ENCODE measurements at places on chromosomes 6 and 20.

DNA sequence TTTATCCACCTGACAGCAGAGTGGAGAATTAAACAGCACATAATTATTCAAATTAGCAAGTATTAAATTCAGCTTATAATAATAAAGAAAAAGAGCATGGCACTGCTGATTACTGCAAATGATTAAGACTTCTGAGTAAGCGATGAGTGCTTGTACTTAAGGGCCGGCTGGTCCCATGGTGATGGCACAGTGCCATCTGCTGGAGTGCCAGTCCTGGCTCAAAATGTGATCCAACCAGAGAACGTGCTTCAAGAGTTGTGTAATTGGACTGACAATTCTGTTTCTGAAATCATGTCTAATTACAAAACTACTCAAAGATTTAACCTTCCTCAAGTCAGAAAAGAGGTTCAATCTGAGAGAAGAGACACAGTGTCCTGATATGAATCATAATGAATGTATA lies 181.6 kb upstream of the RGS17 start:
- no peak for DNase-seq

DNA sequence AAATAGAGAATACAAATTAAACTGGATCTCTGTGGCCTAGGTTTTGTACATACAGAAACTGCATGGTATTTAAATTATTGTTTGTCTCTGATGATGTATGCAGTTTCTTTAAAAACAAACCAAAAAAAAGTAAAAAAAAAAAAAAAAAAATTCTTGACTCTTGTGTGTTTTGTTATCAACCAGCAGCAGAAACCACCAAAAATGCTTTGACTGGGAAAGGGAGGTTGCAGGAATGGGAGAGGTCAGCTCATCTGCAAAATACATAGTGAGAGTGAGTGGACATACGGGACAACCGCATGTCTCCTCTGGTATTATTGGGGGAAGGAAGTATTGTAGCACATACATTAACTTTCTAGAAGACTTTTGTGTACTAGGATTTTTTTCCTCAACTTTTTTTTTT lies 38.0 kb downstream of the TBC1D7 start:
- no peak for DNase-seq

- no peak for DNase-seq
Observed at GRCh38 chr6:35093118-35093445, 48.1 kb downstream of the TCP11 start.

- no peak for DNase-seq
Observed at GRCh38 chr20:13857961-13858360, 73.1 kb downstream of the NDUFAF5 start.

DNA sequence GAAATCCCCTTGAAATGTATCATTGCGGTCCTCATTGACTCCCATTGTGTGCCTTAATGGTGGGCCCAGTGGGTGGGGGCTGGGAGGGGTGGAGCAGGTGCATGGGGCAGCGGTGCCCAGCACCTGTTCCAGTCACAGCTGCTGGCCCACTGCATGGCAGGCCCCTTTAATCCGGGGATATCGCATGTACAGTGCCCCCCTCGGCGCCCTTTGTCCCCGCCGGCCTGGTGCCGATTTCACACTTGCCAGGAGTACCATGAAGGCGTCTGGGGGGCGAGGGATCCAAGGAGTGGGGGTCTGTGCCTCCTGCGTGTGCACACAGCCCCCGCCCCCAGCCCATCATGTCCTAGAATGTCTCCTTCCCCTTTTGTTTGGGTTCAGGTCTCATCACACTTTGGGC lies 2.8 kb downstream of the SNAI1 start:
- DNase-seq = no peak

DNA sequence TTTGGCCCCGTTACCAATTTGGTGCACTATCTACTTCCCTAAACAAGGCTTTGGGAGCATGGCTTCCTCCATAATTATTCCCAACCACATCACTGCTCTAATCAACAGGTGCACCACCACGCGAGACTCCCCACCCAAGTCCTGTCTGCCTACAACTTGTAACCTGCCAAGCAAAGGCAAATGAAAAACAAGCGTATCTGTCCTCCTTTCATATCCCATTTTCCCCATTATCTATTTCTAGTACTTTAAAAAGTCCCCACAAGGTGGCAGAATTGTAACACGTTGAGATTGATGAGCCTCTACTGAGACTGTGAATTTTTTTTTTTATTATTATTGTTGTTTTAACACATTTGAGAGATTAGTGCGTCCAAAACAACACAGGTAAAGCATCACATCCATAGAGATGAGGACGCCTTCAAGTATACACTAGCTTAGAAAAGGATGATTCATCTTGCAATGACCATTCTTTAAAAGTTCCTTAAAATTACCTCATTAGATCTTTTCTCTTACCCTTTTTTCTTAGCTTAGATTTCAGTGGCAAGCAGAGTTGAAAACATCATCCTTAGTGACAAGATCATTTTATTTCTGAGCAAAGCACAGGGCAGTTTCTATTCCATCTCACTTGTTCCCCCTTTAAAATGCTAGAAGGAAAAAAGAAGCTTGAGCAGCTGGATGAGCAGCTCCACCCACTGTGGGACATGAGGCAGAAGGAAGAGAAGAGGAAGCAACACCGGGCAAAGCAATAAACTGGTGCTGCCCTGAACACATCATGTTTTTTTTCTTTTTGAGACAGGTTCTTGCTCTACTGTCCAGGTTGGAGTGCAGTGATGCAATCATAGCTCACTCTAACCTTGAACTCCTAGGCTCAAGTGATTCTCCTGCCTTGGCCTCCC lies 210.8 kb downstream of the ARHGAP18 start:
- DNase-seq = no peak

DNA sequence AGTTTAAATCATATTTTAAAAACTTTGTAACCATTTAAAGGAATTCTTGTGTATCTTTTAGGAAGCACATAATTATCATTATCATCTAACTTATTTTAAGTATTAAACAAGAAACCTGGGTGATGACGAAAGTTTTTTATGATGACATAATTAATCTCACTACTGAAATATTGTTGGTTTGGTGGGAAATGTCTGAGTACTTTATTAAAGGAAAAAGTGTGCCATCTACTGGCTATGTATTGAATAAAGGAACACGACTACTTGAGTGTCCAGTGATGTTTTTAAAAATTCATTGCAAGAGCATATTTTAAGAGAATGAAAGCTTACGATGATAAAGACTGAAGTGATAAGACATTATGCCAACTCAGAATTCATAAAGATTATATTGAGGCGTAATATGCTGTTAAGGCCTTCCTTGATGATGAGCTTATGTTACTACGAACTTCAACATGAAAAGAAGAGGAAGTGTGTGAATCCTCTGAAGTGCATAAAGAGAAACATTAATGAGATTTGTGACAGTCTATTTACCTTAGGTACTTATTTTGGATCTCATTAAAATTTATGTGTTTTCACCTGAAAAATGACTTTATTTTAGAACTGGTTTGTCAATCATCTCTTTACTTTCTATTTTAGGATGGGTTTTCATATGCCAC lies 12.0 kb upstream of the TRMT11 start:
- DNase-seq = no peak

DNA sequence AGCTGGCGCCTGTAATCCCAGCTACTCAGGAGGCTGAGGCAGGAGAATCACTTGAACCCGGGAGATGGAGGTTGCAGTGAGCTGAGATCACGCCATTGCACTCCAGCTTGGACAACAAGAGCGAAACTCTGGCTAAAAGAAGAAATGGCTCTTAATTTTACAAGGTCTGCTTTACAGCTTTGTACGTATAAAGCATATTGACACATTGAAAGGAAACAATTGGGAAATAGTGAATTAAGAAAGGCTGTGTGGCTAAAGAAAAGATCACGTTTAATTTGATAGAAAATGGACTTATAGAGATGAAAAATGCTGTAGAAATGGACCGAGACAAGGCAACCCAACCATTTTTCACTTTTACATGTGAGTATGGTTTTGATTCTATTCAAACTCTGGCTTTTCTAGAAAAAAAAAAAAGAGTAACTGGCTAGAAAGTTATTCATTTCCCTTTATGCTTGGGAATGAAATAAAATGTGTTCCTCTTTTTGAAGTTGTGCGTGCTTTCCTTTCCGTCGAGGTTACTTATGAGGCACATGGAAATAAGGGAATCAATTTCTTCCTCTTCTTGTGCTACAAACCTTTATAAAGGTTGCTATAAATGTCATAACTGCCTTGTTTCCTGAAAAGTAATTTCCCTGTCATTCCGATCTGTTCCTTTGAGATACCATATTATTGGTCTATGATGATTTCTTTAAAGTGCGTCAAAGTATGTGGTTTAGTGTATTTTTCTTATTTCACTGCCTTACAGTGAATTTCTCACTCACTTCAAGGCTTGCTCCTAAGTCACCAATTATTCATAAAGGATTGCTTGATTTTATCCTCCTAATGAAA lies 29.4 kb downstream of the PFDN4 start:
- DNase-seq = no peak

- DNase-seq = no peak
Observed at GRCh38 chr6:125102891-125103290, 50.7 kb upstream of the TPD52L1 start.

- DNase-seq = no peak
Observed at GRCh38 chr20:9150679-9151078, 81.8 kb downstream of the PLCB4 start.

DNA sequence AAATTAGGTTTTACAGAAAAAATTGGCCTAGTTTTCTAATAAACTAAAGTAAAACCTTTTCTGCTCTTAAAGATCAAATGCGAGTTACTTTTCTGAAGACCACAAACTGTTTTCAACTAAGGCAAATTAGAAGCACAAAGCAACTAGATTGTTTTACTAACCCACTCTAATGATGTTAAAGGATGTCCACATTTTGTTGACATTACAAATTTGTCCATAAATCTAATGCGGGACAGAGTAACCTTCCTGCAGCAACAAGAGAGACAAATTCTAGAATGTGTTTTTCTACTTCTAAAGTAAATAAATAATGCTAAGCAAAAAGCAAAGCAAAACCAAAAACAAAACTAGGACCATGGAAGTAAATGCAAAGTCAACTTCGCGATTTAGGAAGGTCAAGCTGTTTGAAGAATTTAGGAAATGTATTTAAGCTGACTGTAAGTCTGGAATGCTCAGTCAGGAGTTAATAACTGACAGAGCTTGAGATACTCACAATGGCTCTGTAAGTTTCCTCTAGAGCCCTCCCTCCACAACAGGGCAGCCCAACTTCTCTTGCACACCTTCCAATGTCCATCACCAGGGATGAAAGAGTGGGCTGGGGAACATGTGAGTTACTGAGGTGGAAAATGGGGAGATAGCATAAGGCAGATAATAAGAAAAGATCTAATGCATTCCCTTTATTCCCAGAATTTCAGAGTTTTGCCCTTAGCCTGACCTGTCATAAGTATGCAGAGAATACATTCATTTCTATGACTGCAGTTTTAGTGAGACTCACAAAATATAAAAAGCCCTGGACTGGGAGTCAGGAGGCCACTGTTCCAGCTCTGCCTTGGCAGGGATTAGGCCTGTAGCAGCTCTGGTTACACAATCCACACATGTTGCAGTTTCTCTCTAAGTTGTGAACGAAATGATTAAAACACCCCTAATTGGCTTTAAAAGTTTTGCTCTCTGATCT lies 158.8 kb downstream of the FOXA2 start:
- no peak for DNase-seq

DNA sequence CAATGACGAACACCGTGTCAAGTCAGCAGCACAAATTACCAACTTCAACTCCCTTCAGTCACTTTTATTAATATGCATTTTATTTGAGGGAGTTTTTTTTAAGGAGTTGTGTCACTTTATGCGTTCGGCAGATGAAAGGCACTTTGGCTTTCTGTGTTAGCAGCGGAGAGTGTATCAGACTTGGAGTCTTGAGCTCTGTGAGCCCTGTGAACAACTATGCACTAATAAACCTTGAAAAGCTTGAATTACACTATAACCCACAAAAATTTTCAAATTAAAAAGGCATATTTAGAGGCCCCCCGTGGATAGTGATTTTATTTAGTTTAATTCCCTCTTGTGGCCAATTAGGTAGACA lies 335.3 kb upstream of the NT5E start:
- no peak for DNase-seq

- no peak for DNase-seq
Observed at GRCh38 chr20:23234311-23235078, 116.1 kb upstream of the NXT1 start.

GRCh38 chr6:16244869-16245451 lies 6.6 kb downstream of the GMPR start:
- DNase-seq = no peak

GRCh38 chr20:44074252-44075151 lies 112.5 kb downstream of the JPH2 start:
- no peak for DNase-seq

DNA sequence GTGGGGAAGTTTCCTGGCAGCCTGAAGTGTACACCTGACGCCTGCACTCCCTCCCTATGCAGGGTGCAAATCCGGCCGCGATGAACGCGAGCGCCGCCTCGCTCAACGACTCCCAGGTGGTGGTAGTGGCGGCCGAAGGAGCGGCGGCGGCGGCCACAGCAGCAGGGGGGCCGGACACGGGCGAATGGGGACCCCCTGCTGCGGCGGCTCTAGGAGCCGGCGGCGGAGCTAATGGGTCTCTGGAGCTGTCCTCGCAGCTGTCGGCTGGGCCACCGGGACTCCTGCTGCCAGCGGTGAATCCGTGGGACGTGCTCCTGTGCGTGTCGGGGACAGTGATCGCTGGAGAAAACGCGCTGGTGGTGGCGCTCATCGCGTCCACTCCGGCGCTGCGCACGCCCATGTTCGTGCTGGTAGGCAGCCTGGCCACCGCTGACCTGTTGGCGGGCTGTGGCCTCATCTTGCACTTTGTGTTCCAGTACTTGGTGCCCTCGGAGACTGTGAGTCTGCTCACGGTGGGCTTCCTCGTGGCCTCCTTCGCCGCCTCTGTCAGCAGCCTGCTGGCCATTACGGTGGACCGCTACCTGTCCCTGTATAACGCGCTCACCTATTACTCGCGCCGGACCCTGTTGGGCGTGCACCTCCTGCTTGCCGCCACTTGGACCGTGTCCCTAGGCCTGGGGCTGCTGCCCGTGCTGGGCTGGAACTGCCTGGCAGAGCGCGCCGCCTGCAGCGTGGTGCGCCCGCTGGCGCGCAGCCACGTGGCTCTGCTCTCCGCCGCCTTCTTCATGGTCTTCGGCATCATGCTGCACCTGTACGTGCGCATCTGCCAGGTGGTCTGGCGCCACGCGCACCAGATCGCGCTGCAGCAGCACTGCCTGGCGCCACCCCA lies 1.2 kb downstream of the GPR6 start:
- no peak for DNase-seq
